ENCODE measurements at places on chromosomes 3 and 15.

DNA sequence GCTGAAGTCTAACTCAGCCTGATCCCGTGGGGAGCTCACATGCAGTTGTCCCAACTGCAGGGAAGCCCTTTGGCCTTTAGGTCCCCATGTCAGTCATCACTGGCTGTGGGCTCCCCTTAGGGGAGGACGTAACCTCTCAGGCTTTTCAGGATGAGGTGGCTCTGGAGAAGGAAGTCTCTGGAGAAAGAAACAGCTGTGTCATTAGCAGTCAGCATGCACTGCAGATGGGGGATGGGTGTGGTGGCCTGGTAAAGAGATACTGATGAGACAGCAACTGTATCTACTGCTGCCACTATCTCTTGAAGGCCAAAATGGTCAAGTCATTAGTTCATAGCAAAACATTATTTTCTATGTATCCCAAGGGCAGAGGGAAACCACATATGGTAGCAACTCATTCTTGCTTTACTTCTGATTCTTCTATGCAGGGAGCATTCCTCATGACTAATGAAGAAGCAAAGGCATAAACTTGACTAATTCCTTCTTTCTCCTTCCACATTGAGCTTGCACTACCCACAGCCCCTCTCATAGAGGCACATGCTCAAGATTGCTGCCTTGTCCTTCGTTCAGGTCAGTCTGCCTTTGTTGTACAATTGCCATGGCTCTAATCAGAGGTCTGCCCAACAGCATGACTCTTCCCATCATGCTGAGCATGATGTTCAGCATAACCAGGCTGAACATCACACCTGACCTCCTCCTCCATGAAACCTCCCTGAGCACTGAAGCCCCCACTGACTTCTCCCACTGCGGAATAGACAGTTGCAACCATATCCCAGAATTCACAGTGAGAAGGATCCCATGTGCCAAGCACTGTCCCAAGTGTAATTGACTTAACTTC lies 47.8 kb upstream of the TMEM158 start:
- peak; percentile 20 for DNase-seq

DNA sequence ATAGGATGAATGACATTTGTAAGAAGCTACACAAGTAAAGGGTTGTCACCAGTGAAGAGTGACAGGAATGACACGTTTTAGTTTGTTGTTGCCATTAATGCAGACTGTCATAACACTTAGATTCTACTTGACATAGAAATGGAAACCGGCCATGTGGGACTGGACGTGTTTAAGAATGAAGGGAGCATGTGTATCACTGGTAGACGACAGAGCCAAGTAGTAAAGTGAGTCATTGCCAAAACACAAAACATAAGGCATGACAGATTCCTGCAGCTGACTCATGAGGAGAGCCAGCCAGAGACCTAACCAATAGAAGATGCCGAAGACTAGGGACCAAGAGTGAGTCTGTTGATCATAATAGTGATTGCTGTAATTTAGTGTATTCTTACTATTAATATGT lies 106.2 kb upstream of the PLAAT1 start:
- DNase-seq = no peak

- no peak for DNase-seq
Observed at GRCh38 chr3:36493051-36493450, 112.7 kb downstream of the STAC start.

GRCh38 chr15:93179700-93180102 lies 90.7 kb upstream of the RGMA start:
- DNase-seq = no peak

- DNase-seq = no peak
Observed at GRCh38 chr3:4394048-4394447, 73.0 kb downstream of the SUMF1 start.

DNA sequence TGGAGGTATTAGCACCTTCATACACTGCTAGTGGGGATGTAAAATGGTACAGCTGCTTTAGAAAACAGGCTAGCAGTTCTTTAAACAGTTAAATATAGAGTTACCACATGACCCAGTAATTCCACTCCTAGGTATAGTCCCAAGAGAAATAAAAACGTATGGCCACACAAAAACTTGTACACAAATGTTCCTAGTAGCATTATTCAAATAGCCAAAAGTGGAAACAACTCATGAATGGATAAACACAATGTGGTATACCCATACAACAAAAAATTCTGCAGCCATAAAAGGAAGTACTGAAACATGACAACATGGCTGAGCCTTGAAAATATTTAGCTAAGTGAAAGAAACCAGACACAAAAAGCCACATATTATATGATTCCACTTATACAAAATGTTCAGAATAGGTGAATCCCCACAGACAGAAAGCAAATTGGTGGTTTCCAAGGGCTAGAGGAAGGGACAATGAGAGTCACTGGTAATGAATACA lies 40.8 kb upstream of the KLF13 start:
- no peak for DNase-seq

DNA sequence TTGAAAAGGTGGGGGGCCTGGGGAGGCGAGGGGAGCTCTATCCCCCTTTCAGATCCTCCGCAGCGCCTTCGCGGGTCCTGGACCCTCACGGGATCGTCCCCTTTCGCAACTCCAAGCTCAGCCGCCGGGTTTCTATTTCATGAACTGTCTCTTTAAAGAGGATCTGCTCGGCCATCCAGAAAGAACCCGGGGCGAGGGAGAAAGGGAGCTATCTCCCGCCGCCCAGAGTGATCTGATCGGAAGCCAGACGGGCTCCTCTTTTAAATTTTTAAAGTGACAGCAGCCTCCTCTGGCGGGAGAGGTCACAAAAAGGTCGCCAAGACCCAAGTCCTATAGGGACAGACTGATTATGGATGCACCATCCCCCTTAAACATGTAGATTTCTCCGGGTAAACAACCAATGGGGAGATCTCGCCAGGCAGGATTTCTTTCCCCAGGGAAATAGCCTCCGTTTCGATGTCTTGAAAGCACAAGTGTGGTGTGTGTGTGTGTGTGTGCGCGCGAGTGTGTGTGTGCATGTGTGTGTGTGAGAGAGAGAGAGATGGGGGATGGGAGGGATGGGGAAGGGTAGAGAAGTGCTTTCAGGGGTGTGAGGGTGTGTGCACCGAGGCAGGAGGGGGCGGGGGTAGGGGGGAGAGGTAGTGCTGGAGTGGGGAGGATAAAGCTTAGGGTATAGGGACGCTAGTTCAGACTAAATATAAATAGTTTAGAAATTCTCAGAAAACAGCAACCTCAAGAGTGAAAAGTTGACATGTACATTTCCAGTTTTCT lies 516.1 kb downstream of the MECOM start:
- peak; percentile 49 for DNase-seq

- peak; percentile 18 for DNase-seq
Observed at GRCh38 chr3:192841428-192841827, 76.2 kb downstream of the MB21D2 start.

DNA sequence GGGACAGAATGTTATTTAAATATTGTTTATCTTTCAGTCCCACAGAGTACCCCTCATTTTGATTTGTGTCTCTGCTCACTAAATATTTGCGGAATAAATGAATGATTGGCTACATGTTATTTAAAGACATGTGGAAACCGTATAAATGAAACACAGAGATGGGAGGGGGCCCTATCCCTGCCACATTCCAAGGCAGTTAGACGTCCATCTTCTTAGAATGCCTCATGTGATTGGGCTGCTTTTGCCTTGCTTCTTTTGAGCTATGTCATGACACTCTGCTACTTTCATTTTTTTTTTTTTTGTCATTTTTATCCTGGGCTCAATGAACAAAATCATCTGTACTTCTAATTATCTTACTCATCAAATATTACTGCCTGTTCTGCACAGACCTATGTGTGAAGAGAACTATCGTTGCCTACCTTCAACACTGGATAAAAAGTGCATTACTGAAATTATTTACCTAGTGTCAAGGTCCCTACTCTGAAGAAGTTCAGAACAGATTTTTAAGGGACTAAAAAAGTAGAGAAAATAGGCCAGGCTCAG lies 83.9 kb upstream of the FAM98B start:
- DNase-seq = no peak

DNA sequence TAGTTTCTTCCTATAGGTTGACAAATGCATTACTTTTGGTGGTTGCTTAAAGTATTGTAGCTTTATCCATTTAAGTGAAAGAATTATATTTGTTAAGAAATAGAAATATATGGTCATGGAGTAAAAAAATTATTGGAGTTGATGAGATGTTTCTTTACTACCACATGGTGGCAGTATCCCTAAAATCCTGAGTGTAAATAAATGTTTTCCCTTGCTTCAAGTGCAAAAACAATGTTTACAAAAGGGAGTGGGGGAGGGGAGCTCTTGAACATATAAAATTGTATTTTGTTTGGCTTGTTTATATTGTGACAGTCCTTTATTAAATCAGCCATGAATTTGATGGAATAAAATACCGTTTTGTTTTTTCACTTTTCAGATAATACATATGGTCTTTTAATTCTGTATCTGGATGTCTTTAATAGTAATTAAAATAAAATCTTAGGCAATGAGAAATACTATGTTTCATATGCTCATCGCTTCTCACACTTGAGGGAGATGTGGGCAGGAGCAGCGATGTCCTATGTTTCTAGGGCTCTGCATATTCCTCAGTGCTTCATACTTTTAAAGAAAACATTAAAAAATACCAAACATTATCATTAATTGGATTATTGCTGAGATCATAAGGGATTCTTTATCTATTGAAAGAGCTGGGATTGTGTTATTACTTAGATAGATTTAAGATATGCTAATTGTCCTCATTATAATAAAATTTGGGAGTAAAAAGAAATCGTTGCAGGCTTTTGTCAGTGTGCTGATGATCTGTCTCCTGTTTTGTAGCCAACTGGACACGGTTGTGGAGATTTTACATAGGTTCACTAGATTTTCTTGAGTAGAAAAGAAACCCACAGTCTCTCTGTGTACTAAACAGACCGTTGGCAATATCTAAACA lies 349.7 kb downstream of the TUSC7 start:
- DNase-seq = peak; percentile 32

- peak; percentile 29 for DNase-seq
Observed at GRCh38 chr3:12707449-12707848, 43.5 kb upstream of the RAF1 start.

GRCh38 chr3:31486865-31487533 lies 45.7 kb upstream of the STT3B start:
- DNase-seq = no peak

GRCh38 chr15:88956906-88957305 lies 43.7 kb upstream of the MFGE8 start:
- DNase-seq = no peak

DNA sequence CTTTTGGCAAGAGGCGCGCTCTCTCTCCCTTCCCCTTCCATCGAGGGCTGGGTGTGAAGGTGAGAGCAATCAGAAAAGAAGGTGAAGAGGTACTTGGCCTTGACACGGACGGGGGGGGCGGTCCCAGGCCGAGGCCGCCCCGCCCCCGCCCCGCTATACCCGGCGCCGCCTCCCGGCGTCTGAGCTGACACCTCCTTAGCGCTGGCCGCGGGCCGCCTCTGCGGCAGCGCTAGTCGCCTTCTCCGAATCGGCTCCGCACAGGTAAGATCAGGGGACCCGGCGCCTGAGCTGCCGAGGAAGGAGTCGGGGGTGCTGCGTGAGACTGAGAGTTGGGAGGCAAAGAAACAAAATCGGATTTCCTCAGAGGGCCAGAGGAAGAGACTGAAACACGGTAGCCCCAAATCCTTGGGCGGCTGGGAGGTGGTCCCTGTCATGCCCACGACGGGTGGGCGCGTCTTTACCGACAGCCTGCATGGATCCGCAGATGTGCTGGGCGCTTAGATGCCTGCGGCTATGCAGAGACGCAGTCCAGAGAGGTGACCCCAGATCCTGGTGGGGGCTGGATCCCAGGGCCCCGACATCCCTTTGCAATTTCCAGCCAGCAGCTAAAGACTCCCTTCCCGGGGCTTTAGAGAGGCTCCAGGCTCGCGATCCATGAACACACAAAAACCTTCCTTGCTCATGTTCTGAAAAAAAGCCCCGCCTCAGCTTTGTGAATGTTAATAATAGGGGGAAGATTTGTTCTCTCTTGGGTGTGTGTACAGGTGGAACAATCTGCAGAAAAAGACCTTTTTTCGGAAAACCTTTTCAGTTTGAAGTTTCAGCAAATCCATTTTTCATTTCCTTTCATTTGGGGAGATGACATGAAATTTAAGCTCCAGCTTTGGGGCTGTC lies at the start of gene ENTPD3:
Gene ENTPD3 (plus strand): TSS at position 184 of the 894 bp plus-strand sequence. CDS start 874 bp downstream, outside the sequence.
- peak; percentile 33 for DNase-seq

DNA sequence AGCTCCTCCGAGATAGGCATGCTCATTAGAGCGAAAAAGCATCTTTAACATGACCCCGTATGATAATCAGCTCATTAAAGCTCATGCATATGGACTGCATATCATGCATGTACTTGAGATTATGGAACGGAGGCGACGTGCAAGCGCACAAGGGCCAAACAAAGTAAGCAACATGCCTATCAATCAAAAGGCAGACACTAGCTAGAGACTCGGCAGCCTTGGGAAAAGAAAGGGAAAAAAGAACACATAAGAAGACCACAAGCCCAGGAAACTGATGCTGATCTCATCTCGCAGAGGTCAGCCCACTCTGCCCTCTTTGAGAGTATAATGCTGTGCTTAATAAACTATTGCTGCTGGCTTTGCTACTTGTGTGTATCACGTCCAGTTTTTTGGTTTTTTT lies 2.6 kb upstream of the ACOX2 start:
- no peak for DNase-seq

DNA sequence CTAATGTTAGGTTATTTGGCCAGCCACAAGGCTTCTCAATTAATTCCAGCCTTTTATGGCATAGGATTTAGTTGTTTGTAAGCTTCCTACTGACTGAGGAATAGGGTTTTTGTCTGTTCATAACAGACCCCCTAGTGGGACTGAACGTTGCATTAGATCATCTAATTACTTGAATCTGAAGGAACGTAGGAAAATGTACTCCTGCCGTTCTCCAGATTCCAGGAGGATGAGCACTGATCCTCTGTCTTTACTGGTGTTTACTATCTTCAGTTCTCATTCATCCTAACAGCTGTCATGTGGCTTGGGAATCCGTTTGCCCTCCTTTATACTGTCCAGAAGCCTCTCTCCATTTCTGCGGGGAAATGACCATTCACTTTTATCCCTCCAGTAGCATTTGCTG lies 52.7 kb downstream of the RAD54L2 start:
- DNase-seq = no peak

DNA sequence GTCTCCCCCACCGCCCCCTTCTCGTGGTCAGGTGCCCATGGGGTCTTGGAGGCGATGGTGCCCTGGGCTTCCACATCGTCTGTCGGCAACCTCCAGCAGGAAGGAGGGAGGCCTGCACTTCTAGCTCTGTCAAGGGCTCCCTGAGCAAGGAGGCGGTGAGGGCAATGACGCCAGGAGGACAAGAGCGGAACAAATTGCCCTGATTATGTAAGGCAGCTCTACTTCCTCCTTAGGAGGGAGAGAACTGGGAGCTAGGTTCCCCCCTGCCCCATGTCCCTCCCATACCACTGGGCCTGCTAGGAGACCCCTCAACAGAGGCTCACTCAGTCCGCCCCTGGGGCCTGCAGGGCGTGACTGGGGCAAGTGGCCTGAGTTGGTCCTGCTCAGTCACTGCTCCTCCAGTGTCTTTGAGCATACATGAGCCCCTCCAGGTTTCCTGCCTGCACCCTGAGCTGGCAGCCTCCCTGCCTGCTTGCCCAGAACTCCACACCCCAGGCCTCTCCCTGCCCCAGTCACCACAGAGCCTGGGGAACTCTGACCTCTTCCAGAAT lies 56.1 kb downstream of the CACNA2D2 start:
- DNase-seq = no peak
